ENCODE measurements at places on chromosomes 1 and 21.

DNA sequence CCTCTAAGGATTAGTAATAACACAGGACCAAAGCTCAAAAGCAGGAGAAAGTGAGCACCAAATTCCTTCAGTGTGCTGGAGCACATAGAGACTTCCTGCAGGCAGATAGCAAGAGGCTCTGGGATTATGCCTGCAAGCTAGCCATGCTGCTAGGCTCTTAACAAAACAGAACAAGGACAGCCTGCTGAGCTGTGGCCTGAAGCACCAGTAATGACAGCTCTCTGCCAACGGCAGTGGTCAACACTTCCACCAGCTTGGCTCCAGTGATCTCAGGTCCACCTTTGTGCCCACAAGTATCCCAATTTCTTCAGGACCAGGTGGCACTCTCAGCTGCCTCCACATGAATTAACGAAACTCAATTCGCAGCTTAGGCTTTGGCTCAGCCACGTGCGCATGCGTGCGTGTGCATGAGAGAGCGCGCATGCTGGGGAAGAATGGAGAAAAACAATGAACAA lies 64.2 kb downstream of the SLC45A1 start:
- no peak for DNase-seq

- no peak for DNase-seq
Measured at GRCh38 chr1:204390751-204391466, 20.7 kb downstream of the PPP1R15B start.

GRCh38 chr1:173297798-173298391 lies 90.8 kb upstream of the TNFSF4 start:
- no peak for DNase-seq

- DNase-seq: peak; percentile 82
Measured at GRCh38 chr1:115062542-115063004, 26.7 kb downstream of the TSPAN2 start.

DNA sequence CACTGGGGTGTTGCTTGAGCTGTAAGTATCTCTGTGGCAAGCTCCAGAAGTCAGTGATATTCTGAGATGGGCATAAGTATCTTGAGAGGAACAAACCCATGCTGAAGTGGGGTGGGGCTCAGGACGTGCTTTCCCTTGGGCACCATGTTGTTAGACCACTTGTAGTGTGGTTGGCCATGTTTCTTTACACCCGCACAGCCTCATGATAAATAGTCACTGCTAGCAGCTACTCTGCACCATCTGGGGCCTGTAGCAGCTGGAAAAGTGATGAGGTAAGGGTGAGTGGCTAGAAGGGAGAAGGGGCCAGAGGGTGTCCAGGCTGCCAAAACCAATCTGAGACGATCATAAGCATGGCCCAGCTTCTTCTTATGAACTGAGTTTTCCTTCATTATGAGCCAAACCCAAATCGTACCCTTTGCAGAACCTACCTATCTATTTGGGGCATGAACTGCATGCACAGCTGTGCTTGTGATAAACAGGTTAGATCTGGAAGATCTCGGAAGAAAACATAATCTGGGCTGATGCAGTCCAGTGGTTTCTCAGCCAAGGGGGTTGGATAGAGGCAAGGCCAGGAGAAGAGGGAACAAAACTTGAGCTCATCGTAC lies 91.9 kb upstream of the IRF2BP2 start:
- DNase-seq: no peak

- no peak for DNase-seq
Measured at GRCh38 chr1:229768232-229768631, 142.2 kb downstream of the URB2 start.

- DNase-seq: no peak
Measured at GRCh38 chr1:89999628-90000027, 4.7 kb downstream of the ZNF326 start.

DNA sequence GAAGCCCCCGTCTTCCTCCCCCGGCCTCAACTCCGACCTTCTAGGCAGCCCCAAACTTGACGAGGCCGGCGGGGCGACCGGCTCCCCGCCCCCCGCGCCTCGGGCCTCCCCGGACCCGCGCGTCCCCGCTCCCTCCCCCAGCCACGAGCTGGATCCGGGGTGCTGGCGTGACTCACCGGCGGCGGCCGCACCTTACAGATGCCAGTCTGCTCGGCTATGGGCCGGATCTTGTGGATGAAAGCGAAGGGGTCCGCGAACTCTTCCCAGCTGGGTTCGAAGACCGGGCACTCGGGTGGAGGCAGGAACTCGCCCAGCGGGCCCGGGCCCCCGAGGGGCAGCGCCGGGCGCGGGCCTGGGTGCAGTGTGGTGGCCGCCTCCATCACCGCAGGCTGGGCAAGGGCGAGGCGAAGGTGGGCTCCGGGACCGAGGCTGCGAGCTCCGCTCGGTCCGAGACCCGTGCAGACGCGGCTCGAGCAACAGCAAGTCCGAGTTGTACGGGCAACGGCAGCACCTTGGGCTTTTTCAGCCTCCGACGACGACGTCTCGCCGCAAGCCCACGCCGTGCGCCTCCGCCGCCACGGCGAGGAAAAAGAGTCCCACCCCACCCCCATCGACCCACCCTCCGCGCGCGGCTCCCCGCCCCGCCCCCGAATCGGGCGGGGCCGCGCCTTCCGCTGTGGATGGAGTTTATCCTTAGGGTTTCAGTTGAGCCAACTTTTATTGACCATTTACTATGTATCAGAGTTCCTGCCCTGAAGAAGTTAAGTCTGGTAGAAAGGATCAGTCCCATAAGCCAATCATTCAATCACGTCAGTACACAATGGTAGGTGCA lies at the start of gene KDM5B:
KDM5B (minus strand) TSS at position 496 of the 832 bp plus-strand sequence; CDS start at position 380, 116 bp downstream.
- DNase-seq: peak; percentile 67

DNA sequence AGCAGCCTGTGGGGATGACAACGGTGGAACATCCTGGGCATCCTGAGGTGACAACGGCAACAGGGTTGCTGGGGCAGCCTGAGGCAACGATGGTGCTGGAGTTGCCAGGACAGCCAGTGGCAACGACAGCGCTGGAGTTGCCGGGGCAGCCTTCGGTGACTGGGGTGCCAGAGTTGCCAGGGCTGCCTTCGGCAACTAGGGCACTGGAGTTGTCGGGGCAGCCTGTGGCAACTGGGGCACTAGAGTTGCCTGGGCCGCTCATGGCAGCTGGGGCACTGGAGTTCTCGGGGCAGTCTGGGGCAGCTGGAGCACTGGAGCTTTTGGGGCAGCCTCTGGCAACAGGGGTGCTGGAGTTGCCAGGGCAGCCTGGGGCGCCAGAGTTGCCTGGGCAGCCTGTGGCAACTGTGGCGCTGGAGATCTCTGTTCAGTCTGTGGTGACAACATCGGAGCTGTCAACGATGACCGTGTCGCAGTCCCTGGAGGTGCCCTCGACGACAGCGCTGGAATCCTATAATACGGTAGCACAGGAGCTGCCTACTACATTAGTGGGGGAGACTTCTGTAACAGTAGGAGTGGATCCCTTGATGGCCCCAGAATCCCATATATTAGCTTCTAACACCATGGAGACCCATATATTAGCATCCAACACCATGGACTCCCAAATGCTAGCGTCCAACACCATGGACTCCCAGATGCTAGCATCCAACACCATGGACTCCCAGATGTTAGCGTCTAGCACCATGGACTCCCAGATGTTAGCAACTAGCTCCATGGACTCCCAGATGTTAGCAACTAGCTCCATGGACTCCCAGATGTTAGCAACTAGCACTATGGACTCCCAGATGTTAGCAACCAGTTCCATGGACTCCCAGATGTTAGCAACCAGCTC lies 8.2 kb downstream of the SON start:
- DNase-seq: no peak

DNA sequence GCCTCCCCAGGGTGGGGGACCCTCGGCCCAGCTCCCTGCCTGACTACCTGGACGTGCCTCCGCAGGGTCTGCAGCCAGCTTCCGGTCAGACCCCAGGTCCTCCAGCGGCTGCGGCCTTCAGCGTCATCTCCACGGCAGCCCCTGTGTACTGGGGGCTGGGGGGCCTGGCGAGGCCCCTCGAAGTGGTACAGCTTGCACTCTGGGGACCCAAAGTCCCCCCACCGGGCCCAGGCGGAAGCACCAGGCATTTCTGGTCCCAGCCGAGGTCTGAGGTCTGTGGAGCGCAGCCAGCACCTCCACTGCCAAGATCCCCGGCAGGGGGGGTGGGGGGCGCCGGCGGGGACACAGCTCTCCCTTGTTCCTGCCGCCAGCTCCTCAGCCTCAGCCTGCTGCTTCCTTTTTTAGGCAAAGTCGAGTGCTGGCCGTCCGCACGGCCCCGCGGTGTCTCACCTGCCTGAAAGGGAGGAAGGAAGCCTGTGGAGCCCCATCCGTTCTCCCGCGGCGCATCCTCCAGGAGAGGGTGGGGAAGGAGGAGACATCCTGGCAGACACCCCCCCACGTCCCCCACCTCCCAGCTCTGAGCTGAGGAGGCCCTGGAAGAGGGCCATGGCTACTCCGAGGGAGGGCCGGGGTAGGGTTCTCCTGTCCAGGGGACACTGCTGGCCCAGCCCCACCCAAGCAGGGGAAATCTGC lies 1.2 kb upstream of the VWA1 start:
- DNase-seq: no peak

DNA sequence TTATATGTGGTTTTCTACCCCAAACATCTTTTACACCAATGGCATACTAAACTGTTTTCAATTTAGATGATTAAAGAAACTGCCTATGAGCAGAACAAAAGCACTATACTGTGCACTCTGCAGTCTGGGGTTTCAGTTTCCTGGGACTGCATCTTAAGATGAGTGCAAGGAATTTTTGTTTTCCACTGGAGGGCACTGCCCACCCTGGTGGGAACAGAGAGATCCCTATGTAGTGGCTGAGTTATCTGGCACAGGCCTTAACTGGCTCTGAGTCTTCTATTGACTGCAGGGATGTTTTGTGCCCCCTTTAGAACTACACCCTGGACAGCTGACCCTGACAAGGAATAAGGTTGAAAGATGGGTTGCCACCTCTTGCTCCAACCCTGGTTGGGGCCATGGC lies 12.0 kb downstream of the PROK1 start:
- DNase-seq: no peak

DNA sequence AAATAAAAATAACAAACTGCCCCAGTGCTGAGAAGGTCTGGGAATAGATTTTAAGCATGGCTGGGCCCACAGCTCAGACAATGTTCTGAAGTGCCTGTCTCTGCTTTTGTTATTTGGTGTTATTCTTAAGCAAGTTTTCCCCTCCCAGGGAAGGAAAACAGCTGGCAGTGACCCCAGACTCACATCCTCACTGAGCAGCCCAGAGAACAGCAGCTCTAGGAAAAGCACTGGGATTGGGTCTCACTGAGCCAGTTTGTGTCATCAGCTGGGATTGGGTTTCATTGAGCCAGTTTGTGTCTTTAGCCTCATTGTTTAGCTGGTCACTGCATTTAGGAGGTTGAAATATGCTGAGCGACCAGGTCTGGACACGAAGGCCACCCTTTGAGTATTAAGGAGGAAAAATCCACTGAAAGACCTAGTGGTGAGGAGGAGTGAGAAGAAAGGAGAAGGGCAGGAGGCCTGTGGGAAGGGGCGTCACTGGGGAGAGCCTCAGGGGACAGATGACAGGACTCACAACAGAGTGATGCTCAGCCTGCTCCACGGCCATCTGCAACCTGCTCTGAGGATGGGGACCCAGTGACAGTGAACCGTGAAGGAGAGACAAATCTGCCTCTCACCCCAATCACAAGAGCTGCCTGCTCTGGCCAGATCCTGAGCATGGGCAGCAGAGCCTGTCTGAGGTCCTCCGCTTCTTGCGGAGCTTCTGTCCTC lies 103.8 kb downstream of the TOMM20 start:
- no peak for DNase-seq

DNA sequence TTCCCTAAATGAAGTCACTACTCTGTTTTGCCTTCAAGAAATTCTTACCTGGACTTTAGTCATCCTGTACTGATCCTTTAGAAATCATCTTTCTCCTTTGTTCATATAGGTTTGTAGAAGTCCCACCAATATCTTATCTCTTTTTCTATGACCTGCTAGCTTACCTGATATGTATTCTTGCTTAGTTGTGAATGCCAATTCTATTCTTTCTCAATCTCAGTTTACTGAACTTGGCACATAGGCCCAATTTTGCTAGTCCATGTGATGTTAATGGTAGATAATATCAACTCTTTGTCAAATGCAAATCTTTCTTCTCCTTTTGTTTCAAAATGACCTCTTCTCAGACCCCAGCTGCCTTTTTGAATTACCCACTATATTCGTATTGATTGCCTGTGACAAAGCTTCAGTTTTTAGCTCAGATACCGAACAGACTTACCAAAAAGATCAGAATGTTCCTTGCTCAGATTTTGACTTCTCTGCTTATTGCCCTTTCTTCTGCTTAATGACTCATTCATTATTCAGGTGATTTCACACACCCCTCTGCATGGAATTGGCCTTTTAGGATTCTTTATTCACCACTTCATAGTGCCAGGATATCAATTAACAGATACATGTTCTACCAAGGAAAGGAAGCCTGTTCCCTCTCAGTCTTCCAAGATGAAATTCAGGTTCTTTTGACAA lies 20.6 kb downstream of the IPO9 start:
- DNase-seq: no peak

DNA sequence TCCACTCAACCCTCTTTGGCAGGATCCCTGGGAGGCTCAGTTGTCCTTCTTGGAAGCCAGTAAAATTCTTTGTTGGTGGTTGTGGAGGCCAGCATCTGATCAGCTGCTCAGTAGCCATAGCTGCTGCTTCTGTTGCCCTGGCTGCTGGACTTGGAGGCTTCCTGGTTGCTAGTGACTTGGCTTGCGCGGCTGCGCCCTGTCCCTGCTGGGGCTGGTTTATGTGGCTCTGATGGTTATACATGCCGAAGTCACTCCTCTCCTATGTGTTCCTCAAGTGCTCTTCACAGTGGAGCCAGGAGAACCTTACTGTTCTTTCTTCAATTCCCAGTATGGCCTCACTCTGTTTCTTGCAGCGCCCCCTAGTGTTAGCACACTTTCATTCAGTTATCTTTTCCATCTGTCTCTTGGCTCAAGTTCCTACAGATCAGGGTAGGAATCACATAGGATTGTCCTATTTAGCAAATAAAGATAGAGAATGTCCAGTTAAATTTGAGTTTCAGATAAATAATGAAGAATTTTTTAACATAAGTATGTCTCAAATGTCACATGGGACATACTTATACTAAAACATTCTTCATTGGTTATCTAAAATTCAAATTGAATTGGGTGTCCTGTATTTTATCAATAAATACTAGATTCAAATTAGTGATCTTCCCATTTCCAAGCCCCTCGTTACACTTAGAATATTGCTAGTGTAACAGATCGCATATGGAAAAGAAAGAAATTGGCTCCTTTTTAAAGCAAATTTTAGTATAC lies 176.5 kb downstream of the TGFB2 start:
- peak; percentile 0 for DNase-seq

GRCh38 chr1:24714859-24715520 lies 30.3 kb upstream of the CLIC4 start:
- DNase-seq: no peak

- DNase-seq: no peak
Measured at GRCh38 chr1:41868241-41868998, 50.3 kb downstream of the HIVEP3 start.
